Iris pigment epithelial cell (primary cell): ENCODE measurements at places on chromosomes 12 and 14.

GRCh38 chr14:95256002-95256775 is 63.5 kb downstream of the CLMN start:
- DNase-seq: no peak

- DNase-seq: no peak
Observed at GRCh38 chr14:72462056-72462455, 431.8 kb downstream of the DPF3 start.

- DNase-seq: peak; percentile 23
Observed at GRCh38 chr14:58455593-58456265, 28.2 kb downstream of the KIAA0586 start.

DNA sequence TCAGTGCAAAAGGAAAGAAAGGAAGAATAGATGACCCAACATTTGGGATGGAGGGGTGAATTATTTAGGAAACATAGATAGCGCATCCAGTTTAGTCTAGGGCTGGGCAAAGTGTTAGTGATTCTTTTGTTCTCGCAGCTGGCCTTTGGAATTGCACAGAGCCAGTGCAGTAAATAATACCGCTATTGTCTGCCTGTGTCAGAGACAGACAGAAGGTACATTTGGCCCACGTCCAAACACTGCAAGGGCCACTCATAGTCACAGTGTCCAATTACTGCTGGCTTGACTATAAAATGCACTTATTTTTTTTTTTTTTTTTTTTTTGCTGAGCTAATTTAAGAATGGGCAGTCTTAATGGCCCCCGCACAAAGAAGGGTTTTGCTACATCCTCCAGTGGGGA is 638.6 kb downstream of the BCL11B start:
- no peak for DNase-seq

GRCh38 chr12:79140711-79141110 is 276.1 kb downstream of the SYT1 start:
- no peak for DNase-seq

- DNase-seq: peak; percentile 96
Observed at GRCh38 chr12:20508359-20508758, 140.0 kb downstream of the PDE3A start.

DNA sequence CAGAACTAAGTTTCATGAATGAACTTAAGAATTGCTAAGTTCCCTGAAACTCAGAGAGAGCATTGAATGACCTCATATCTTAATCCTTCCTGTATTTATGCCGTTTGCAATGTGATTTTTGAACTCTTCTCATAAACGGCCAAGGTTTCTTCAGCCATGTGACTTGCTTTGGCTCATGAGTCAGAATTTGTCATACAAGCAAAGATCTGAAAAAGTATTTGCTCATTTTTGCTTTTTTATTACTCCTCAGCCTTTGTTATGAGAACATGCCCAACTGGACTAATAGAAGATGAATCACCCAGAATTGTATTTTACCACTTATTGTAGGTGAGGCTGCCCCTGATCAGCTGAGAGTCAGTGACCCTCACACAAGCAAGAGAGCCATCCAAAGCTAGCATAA is 693.8 kb downstream of the BCL11B start:
- DNase-seq: peak; percentile 67

DNA sequence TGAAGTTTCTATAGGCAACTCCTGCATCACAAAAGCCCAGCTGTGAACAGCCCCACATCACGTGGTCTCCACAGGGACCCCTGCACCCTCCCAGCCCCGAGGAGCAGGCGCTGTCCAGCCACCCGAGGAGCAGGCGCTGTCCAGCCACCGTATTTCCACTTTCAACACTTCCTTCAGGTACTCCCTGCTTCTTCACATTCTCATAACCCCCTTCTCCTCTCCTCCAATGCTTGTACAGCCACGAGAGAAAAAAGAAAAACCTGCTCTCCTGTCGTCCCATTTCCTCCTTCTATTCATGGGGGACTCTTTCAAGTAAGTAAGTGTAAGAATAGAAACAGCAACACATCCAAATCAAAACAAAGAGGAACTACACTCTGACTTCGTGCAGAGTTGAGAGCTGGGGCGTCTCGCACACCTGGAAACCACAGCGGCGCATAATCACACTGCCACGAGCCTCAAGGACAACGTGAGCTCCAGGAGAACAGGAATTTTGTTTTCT is 11.9 kb downstream of the CDC42BPB start:
- no peak for DNase-seq

GRCh38 chr14:41171045-41171444 is 435.6 kb upstream of the LRFN5 start:
- no peak for DNase-seq

GRCh38 chr14:69355607-69356281 is 42.4 kb downstream of the ERH start:
- DNase-seq: peak; percentile 51

- no peak for DNase-seq
Observed at GRCh38 chr14:99800781-99801180, 7.6 kb downstream of the EML1 start.

GRCh38 chr14:52313903-52314594 is at the start of gene PTGER2:
Gene PTGER2, plus strand, starts transcription at chr14:52314312. Its CDS starts 237 bp downstream, at chr14:52314549.
- DNase-seq: peak; percentile 98
